ENCODE measurements at places on chromosomes 13 and 19.

- no peak for DNase-seq
Measured at GRCh38 chr13:51996641-51997040, 14.6 kb downstream of the ATP7B start.

GRCh38 chr13:44648392-44649103 is 72.4 kb upstream of the TSC22D1 start:
- no peak for DNase-seq

DNA sequence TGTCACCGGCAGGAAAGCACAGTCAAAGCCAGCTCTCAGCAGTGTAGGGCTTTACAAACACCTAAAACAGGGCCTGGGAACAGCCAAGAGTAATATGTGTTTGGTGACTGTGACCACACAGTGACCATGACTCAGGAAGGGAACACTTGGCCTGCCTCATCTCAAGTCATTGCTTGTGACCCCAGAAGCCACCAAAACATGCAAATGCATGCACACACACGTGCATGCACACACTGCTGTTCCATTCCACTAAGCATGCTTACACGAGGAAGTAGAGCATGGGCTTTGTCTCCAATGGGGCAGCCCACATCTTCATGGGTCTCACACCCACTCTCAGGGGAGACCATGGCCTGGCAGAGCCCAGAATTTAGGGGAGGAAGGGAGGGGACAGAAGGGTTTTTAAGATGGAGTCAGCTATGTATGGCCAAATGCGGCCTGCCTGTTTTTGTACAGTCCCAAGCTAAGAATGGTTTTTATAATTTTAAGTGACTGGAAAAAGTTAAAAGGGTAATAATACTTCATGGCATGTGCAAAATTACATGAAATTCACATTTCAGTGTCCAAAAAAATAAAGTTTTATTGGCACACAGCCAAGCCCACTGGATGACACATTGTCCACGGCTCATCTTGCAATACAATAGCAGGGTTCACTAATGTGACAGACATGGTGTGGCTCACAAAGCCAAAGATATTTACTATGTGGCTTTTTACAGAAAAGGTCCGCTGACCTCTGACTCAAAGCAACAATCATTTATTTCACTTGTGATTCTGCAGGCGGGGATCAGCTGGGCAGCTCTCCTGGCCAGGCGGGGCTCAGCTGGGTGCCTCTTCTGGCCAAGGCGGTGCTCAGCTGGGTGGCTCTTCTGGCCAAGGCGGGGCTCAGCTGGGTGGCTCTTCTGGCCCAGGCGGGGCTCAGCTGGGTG is 17.3 kb downstream of the ZFR2 start:
- no peak for DNase-seq

- no peak for DNase-seq
Measured at GRCh38 chr19:2798158-2798685, 12.9 kb downstream of the THOP1 start.

DNA sequence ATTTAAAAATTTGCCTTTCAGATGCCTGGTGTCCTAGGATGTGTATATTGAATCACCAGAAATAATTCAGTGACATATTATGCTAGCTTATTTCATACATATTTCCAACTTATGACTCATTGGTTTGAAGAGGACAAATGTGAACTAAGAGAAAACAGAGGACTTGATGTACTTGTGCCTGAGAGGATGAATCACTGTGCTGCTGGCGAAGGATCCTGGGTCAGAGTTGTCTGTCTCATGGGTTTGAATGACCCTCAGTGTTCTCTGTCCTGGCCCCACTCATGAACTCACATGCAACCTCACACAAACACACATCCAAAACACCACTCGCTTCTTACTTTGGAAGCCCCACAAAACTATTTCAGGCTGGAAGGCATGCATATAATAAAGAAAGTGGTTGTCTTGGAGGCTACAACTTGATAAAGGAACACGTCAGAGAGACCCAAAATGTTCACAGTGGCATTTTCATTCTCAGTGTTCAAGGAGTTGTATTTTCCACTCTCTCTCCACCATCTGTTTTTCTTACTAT is 129.0 kb upstream of the SPRY2 start:
- DNase-seq: no peak

GRCh38 chr13:79621902-79622301 is 140.9 kb downstream of the NDFIP2 start:
- DNase-seq: no peak

- no peak for DNase-seq
Measured at GRCh38 chr19:51686171-51686570, 7.0 kb upstream of the SPACA6 start.

- DNase-seq: no peak
Measured at GRCh38 chr13:91323349-91323748, 24.1 kb upstream of the MIR17HG start.
